ENCODE measurements at places on chromosomes 3 and 15.

- DNase-seq = no peak
Observed at GRCh38 chr3:48418651-48419050, 11.2 kb downstream of the PLXNB1 start.

DNA sequence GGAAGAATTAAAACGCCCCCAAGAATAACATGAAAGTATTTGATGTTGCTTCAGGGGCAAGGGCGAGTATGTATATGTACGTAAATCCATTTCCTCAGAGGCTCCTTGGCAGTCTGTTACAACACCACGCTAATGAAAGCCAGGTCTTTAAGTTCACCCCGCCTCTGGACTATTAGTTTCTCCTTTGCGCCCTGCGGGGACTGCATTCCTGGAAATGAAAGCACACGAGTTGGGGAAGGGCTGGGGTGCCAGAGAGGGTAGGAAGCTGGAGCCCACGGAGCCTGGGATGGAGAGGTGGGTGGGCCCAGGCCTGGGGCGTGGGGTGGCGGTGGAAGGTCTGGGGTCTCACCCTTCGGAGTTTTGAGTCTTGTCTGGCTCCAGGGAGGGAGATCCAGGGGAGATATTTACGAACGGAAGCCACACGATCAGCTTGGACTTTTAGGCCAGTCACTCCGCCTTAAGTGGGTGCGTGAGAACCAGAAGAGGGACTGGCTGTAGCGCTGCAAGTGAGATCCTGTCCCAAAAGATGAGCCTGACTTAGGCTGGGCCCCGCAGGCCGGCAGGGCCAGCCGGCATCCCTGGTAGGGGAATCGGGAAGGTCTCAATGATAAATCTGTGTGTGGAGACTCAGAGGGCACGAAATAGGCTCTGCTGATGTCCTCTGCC, 1.6 kb upstream of the PLCL2 start:
- peak; percentile 30 for DNase-seq

DNA sequence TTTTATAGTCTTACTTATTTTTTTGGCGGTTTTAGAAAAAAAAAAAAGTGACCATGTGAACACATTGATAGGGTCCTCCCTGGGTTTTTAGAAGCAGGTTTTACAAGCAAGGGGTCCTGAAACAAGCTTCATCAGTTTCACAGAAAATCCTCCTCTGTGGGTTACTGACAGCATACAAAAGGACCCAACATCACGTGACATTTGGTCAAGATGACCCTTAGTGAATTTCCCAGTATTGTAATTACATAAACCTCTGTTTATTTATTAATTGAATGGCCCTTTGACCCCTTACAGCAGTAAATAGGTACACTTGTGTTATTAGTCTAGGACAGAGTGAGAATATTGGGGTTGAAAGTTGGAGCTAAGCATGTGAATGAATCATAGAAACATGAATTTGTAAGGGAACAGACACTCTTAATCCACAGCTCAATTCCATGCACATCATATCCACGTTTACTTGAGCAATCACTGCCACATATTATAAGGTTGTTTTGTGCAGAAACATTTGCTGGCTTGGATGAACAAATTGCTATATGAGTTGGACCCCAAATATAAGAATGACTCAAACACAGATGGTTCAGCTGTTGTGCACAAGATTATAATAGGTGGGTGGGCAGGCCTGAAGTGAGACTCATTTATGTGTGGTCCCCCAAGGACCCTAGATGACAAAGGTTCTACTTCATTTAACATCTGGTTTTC, 137.5 kb downstream of the ZNF385D start:
- DNase-seq = no peak

DNA sequence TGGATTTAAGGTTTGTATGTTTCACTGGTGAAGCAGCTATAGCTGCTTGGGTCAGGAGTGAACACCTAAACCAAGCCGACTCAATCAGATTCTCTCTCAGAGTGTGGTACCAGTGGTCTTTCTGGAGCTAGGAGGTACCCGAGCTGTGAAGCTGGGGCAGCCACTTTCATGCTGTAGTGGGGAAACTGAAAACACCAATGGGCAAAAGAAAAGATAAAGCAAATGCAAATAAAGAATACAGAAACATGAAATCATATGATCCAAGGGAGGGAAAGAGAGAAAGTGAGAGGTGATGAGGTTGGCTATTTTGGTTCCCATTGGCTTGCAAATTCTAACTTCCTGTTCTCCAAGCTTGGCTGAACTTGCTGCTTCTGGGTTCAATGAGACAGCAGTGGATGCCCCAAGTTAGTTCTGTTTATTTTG, 212.3 kb upstream of the CFAP20DC start:
- DNase-seq = no peak

DNA sequence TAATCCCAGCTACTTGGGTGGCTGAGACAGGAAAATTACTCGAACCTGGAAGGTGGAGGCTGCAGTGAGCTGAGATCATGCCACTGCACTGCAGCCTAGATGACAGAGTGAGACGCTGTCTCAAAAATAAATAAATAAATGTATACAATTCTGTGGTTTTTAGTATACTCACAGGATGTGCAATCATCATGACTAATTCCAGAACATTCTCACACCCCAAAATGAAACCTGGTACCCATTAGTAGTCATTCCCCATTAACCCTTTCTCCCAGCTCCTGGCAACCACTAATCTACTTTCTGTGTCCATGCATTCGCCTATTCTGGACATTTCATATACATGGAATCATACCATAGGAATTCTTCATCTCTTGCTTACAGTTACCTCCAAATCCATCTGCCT, 44.5 kb downstream of the LRRFIP2 start:
- no peak for DNase-seq

DNA sequence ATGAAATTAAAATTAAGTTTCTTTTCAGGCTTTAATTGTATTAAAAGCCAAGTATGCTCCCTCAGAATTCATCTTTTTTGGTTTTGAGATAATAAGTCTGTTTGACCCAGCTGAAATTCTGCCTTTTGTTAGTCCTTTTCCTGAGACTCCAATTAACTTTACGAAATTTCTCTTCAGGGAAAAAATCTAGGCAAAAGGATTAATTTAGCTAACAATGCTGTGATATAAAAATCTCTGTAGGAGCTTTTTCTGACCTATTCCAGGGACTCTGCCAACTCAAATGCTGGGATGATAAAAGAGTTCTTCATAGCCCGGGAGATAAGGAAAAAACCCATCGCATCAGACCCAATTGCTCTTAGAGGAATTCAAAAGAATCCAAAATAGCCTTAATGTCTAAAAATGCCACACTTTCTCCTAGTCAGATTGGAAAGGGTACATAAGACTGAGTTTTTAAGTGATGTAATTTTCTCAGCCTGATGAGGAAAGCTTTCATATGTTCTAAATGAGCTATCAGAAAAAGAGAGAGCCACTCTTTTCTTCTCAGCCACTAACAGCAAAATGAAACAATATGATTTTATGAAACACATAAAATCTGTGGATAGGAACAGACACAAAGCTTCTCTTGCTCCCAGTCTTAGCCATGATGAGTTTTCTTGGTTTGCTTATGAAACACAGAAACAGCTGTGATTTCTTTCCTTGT, 405.1 kb downstream of the ROBO1 start:
- DNase-seq = no peak

DNA sequence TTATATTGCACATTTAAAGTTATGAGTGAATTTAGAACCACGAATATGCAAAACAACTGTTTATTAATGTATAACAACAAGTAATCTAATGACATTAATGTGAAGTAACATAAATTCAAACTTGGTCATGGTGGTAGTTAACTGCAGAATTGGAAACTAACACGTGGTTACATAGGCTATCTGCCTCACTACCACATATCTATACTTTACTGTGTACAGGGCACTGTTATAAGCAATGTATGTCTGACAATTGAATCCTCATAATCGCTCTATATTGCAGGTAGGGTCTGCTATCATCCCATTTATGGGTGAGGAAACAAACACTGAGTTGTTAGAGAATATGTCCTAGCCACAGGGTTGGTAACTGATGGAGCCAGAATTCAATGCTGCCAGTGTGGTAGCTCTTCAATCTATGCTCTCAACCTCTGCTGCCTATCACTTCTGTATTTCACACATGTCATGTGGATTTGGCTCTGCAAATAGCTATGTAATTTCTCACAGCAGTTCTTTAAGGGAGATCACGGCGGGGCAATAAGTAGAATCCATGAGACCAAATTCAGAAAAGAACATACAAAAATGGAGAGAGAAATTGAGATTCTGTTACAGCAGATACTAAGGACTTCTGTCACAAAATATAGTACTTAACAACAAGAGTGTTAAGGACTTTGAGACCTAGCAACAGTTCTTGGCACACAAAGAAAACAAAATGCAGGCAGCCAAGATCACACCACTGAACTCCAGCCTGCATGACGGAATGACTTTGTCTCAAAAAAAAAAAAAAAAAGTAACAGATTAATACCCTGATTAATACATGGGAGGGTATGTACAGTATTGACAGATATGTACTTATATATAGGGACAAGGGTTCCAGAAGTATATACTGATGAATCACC, 100.0 kb upstream of the CSPG5 start:
- DNase-seq = no peak

DNA sequence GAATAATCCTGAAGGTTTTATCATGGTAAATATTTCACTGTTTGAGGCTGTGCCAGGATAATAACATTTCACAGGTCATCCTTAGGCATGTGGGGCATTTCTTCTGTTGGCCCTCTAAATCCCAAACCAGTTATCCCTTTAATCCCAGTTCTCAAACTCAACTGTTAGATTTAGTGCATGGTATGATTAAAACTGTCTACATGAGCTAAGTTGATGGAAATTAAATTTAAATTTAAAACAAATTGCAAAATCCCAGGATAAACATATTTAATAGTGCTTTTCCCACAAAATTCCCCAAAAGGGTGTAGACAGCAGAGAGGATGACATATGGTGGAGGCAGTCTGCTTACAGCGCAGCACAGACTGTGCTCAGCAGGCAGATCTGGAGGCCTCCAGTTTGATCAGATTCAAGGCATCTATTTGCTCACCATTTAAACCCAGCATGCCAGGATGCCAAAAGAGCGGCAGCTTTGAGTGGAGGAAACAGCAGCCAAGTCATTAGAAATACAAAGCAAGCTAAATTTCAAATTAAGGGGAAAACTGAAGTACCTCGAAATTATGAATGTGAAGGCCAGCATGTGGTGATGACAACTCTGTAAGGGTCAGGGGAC, 325.8 kb downstream of the KCNH8 start:
- no peak for DNase-seq
